ENCODE measurements at places on chromosomes 11 and 22.

GRCh38 chr22:20456064-20456721 lies 18.6 kb upstream of the SCARF2 start:
- peak; percentile 83 for DNase-seq

DNA sequence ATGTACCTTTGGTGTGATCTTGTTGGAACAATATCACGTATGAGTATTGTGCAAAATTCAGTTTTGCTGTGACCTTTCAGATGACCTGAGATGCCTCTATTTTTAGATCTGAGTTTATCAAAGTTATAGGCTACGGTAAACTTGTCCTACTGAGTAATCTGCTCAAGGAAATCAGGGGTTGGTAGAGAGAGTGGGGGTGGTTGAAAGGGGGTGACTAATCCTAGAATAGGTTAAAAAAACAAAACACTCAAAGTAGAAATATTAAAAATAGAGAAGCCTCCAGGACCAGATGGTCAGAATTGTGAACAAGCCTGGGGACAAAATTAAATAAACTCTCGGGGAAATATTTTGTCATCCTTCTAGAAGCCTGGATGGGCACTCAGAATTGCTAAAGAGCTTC lies 59.9 kb upstream of the C11orf87 start:
- DNase-seq, result no peak

DNA sequence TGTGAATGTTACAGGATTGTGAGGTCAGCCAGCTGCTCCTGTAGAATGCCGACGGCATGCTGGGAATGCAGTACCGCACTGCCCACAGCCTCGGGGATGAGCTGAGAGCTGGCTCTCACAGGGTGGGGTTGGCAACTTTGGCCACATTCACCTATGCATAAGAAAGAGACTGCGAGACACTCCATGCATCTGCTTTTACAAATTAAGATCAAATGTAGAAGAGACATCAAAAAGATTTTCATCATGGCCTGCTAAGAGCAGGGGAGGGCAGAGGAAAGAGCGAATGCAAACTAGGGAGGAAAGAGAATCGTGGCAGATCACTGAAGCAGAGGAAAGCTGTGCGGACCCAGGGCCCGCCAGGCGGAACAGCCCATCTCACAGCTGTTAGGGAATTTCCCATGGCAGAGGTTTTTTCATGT lies 49.8 kb upstream of the SPATA19 start:
- DNase-seq, result no peak

- DNase-seq, result no peak
Measured at GRCh38 chr11:81007046-81007445, 1566.2 kb upstream of the TENM4 start.

GRCh38 chr11:45413156-45413858 lies 127.2 kb upstream of the SYT13 start:
- DNase-seq, result no peak

DNA sequence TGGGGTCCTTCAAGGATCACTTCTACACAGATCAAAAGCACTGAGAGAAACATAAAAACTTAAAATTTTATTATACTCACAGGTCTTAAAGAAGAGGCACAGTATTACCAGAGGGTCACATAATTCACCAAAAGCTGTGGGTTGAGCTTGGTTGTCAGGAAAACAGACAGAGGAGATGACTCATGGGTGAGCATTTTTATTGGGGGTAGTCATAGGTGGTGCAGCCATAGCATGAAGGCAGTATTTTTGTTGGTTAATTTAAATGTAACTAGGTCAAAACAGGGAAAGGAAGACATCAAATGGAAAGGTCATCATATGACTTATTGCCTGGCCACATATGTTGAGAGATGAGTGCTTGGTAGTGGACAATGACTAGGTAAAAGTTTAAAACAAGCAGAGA lies 24.2 kb downstream of the OR5B17 start:
- no peak for DNase-seq
